NCI-H2081 treated with DMSO at 0.1 percent for 48 hours (cell line): ENCODE measurements at places on chromosomes 11 and 22.

- DNase-seq = no peak
These were observed 26.1 kb upstream of the RTL6 start for GRCh38 chr22:44523981-44524759.

DNA sequence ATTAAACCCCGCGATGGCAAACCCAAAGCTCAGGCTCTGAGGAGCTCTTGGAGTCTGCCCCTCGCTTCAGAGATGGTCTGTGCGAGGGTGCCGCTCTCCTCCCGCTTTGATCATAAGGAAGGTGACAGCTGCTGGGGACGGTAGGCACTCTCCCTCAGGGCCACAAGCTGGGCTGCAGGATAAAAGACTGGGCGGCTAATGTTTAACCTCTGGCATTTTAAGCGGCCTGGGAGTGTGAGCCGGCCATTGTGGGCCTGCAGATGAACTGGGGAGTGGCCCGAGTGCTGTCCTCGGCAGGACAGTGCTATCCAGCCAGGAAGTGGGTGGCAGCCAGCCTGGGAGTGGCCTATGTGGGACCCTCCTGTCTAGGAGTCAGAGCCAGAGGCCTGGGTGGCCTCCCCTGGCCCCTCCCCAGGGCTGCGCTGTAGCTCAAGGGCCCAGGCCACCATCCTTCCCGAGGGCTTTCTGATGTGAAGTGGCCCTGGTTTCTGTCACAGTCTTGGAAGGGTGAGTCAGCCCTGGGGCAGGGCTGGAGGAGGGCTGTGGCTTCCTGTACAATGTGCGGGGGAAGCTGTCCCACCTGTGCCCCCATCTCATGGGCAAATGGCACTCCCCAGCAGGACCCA, 58.7 kb upstream of the PRODH start:
- no peak for DNase-seq

- no peak for DNase-seq
These were observed 55.3 kb downstream of the LRRC4C start for GRCh38 chr11:41404109-41404508.

DNA sequence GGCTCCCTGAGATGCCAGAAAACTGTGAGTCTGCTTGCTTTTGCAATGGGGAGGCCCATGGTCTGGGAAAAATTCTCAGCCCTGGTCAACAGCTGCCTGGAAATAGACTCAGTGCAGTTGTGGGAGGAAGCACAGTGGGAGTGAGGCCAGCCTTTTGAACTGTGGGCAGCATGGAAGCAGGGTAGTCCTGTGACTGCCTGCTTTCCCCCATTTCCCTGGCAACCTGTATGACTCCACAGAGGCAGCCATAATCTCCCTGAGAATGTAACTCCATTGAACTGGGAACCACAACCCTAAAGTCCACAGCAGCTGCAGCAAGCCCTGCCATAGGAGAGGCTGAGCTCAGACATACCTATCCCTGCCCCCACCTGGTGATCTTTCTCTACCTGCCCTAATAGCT, 494.6 kb upstream of the FAT3 start:
- DNase-seq = no peak
